Epithelial cell of proximal tubule (primary cell): ENCODE measurements at places on chromosomes 12 and 14.

DNA sequence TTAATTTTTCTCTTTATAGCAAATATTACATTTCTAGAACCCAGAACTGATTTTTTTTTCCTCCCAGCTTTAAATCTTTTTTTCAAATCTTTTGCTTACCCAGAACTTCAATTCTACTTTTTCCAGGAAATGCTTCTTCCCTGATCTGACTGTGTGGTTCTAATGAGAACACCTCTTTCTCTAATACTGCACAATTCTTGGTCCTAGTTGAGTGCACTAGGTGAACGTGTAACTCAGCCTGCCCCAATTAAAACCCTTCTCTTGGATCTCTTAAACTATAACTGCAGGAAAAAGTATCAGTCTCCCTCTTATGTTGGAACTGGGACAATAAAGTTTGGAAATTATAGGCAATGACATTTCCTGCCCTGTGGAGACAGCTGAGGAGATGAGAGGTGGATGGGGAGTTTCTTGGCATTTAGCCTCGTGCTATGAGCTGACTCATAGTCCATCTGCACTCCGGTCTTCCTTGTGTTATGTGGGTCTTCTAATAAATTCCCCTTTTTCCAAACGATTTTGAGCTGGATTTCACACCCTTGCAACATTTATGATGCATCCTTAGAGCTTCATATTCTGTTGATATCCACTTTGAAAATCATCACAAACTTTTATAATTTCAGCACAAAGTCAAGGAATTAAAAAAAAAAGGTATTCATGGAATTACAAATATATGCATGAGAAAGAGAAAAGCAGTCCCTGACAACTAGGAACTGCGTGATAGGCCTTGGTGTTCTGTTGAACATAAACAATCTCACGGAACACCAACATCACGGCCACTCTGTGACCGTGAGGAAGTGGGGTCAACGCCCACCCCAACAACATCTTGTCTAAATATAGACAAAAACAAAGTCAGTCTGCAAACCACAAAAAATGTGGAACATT, 52.4 kb downstream of the BRMS1L start:
- peak; percentile 62 for DNase-seq

GRCh38 chr12:90712671-90713070, 242.3 kb downstream of the CCER1 start:
- peak; percentile 23 for DNase-seq

DNA sequence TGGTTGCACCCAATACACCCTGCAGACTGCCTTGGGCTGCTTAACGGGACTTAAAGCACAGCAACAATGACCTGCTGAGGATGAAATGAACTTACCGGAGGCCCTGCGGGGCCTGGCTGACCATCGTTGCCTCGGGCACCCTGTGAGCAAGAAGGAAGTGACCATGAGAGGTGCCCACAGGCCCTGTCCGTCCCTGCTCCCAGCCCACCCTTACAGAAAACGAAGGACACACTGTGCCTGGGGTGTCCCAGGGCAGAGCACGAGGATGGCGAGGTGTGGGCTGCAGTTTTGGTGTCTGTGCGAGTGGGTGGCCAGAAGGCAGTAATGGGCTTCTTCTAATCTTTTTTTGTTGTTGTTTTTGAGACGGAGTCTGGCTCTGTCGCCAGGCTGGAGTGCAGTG, 14.6 kb downstream of the COL2A1 start:
- DNase-seq, result no peak

DNA sequence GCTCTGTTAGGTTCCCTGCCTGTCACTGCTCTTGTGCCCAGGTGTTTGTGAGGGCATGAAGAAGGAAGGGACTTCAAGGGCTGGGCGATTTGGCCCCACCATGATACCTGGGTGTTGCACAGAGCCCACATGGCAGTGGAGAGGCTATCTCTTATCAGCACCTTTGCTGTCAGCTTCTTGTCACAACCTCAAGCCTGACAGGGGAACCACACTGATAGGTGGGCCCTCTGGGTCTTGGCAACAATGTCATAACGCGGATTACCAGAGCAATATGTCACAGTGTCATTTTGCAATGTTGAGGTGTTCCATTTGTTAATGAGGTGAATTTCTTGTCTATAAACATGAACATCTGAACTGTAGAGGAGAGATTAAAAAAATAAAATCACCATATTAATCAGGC, 22.9 kb upstream of the CACNA1C start:
- DNase-seq, result no peak

DNA sequence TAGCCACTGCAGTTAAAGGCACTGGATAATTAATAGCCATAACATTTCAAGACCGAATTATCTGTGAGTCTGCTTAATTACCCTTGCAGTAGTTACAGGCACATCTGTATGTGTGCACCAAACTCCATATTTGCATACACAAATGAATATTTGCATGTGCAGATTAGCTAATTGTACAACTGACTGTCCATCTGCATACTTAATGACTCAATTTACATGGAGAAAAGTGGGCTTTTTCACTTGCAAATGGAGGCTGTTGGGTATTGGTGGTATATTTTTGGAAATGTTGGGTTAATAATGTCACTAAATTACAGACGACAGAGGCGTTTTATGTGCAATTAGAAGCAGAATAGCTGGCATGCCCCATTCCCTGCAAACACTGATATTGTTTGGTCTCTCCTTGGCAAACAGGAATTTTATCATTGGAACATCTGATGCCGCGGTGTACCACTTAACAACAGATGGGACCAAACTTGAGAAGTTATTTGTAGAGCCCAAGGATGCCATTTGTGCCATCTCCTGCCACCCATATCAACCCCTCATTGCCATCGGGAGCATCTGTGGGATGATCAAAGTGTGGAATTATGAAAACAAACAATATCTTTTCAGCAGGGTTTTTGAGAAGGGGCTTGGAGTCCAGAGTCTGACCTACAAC, 39.6 kb downstream of the CFAP251 start:
- DNase-seq, result no peak

GRCh38 chr12:124411953-124412645, 117.2 kb downstream of the RFLNA start:
- DNase-seq, result no peak

DNA sequence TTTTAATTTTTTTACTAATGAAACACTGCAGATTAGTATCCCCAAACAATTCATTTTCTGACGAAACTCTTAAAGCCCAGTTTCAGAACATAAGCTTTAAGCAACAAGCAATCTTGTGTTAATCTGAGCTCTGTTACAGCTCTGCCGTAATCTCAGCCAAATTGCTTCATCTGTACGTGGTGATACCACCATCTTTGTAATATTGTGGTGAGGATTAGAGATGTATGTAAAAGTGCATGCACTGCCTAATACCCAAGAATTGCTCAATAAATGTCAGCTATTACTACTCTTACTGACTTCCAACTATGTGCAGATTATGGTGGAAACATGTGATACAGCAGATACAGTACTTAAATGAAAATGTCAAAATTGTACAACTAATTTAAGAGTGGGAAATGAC, 1.8 kb downstream of the AKAP5 start:
- no peak for DNase-seq

GRCh38 chr12:45215419-45216229, at the start of gene ANO6:
TSS of gene ANO6 (plus strand) at chr12:45216095. CDS start at chr12:45216322, 227 bp downstream.
- no peak for DNase-seq

GRCh38 chr12:18898470-18898869, 160.6 kb downstream of the CAPZA3 start:
- no peak for DNase-seq

DNA sequence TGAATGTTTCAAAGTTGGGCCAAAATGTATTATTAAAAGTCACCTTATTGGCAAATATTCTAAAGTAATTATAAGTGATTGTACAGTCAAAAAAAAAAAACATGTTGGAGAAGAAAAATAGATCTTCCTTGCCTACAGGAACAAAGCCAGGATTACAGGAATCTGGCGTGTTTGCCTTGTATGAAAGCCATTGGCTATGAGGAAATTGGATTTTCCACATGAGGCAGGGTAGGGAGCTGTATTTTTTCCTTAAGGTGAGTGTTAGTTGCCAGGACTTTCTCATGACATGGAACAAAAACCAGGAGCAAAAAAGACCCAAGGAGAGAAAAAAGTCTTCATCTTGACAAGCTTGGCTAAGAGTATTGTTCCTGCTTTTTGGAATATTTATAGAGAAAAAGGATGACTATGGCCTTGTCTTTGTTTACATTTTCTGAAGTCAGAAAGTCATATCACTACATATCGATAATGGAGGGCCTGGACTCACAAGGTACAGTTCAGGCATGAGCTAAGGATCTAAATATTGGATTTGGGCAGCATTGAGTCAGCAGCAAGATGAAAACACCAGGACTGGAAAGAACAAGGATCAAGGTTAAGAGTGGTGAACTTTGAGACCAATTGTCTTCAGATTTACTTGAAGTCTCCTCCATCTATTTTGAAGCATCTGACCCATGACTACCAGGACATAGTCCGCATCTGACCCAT, 68.4 kb upstream of the FLRT2 start:
- DNase-seq, result no peak

GRCh38 chr12:67630373-67631088, 18.0 kb upstream of the DYRK2 start:
- DNase-seq, result no peak

DNA sequence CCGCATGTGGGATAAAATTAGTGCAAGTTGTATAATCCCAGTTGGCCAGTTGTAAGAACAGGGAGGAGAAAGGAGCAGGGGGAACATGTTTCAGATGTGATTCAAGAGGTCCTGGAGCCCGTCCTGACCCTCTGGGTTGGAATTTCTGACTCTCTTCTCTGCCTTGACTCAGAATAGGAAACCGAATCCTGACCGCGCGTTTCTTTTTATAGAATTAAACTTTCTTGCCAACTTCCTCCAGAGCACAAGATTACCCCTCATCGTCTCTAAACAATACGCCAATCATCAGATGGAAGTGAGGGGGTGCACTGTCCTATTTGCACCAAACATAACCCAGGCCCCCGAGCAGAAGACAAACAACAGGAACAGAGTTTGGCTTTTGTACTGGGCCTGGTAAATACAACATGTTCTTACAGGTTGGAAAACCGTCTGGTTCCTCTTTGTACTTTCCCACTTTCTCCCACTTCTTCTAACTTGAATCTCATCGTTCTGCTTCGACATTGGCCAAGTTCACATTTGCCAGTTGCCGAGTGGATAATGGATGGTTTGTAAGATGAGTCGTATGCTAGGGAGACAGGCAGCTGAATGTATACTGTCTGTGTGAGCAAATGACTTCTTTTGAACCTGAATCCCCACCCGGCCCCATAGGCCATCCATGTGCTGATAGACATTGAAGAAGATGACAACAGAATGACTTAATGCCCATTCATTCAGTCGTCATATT, 42.6 kb upstream of the MED13L start:
- DNase-seq, result no peak

GRCh38 chr12:51504851-51505250, 80.2 kb downstream of the SLC4A8 start:
- no peak for DNase-seq

DNA sequence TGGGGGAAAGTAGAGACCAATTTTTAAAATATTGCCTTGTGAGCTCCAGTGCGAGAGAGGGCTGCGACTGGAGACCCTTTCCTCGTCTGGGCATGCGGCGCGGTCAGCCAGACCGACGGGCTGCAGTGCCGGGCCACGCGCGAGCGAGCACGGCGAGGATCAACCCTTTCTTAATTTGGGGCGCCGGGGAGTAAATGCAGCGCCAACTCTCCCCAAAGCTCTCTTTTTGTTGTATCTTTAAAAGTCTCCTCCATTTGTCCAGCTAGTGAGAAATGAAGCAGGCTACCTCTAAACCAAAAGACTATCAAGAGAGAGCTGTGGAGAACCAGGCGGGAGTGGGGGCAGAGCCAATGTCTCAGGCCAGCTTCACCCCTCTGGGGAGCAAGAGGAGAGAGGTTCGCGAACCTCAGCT, 1.4 kb downstream of the SIX1 start:
- DNase-seq, result no peak

DNA sequence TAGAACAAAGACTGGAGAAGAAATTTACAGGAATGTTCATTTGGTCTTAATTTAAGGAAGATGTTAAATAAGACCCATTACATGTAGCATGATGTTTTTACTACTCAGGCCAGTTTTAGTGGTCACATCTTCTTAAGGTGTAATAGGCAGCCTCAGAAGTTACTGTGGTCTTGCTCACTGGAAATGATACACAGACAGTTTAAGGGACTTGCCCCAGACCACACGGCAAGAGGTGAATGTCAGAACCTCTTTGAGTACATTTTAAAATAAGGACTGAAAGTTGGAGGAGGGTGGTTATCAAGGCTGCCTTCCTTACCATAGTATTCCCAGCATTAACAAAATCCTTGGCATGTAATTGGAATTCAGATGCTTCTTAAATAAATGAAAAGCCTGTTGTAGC, 37.9 kb downstream of the LRRK2 start:
- DNase-seq, result no peak

- DNase-seq, result no peak
Measured at GRCh38 chr14:57417228-57417627, 26.8 kb downstream of the NAA30 start.

- DNase-seq, result no peak
Measured at GRCh38 chr14:68944162-68944561, 34.9 kb downstream of the ACTN1 start.

GRCh38 chr12:132918680-132919079, 31.3 kb upstream of the CHFR start:
- DNase-seq, result no peak

DNA sequence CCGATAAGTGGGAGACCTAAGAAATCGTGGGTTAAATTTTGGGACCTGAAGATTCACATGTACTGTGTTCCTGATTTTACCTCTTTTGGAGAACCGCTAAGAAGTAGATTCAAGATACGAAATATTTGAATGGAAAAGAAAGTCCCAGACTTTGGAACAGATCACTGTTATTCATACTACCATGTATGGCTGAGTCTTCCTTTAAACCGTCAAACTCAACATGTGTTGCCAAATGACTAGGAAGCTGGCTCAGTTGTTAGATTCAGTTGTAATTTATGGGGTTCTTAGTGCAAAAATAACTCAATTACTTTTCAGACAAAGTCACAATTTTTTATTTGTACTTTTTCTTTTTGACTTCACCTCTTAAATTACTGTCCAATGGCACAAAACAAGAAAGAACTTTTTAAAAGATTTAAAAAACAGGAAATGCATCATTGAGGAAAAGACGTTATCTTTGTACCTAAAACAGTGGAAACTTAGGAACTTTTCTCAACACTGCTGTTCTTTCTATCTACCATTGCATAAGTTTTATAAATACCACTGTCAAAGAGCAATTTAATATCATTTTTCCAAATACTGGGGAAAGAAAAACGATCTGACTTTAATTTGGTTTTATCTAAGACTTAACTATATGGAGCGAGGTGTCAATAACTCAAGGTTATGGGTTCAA, 15.7 kb downstream of the RERG start:
- no peak for DNase-seq

- no peak for DNase-seq
Measured at GRCh38 chr14:33862261-33862802, 88.5 kb downstream of the EGLN3 start.

GRCh38 chr12:117661471-117661870, 300.0 kb upstream of the NOS1 start:
- DNase-seq, result no peak

DNA sequence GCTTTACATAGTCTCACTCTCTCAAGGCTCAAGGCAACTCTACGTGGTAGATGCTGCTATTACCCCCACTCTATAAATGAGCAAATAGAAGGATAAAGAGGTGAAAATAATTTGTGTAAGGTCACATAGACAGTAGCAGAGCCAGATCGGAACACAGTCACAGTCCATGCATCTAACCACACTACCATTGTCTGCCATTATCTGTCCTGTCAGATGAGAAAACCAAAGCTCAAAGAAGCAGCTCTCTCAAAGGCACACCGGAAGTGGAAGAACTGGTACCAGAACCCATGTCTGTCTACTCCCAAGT, 134.4 kb upstream of the NUDT4 start:
- no peak for DNase-seq
